Kidney capillary endothelial cell (primary cell): ENCODE measurements at places on chromosomes 3 and 15.

- DNase-seq: no peak
Measured at GRCh38 chr15:72182673-72183072, 14.9 kb downstream of the GRAMD2A start.

DNA sequence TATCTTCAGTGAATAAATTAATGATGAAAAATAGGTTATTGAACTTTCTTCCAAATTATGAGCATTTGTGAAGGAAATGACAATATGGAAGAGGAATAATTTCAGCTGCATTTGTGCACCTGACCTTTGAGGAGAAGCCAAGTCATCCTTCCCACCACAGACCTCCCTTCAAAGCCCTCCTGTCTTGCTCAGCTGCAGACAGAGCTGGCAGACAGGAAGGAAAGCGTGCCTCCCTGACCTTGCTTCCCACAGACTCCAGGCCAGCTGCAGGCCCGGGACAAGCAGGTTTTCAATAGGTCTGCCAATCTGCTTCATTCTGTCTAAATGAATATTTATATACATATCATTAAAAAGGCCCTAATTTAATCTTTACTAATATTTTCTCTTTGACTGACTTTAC, 152.9 kb upstream of the RBMS3 start:
- DNase-seq: peak; percentile 72

DNA sequence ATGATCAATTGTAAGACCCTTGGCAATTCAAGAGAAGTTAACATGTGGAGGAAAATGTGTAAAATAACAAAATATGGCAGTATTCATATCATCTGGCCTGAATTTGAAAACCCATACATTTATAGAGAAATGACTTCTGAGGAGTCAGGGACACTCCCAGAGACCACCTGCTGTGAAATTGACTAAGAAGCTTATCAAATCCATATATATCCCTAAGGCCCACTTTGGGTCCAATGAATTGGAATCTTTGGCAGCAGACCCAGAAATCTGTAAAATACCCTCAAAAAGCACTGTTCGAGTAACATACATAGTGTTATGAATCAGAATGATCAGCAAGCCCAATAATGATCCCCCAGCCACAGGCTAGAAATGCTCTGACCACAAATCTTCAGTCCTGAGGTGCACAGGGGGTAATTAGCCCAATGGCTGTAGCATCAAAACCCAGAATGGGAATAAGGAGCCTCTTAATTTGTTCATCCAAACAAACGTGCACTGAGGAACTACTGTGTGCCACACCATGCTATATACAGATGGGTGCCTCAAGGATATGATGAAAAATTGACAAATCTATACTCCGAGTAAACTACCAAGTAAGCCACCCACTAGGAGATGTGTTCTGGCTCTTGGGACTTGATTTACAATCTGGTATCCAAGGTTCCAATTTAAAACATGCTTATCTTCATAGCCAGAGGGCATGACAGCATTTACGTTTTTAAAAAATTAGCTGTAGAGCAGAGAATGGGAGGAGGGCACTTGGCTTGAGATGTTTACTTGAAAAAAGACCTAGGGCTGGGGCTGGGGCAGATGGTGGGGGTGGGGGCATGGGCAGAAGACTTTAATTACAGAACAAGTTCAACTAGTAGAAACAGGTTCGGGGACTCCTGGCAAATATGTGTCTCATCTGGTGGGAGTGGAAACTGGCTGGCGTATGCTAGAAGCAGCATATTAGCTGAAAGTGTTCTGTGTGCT, 9.1 kb upstream of the ARHGEF3 start:
- no peak for DNase-seq

DNA sequence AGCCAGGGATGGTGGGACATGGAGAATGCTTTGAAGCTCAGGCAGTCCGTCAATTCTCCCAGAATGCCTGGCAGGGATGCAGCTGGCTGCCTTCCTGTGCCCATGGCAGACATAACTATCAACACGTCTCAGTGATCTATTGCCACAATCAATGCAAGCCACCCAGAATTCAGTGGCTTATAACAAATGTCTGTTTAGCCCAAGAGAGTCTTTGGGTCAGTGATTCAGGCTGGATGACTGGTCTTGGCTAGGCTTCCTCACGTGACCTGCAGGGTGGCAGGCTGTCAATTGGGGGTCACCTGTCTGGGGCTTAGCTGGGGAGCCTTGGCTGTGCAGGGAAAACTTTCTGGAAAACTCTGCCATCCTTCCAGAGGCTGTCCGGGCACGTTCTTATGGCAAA, 213.1 kb upstream of the LRRFIP2 start:
- DNase-seq: no peak

DNA sequence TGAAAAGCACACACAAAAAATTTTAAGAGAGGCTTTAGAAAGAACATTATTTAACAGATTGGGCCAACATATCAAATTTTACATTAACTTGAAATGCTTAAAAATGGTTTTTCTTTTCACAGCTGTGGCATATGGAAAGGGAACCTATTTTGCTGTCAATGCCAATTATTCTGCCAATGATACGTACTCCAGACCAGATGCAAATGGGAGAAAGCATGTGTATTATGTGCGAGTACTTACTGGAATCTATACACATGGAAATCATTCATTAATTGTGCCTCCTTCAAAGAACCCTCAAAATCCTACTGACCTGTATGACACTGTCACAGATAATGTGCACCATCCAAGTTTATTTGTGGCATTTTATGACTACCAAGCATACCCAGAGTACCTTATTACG, 47.5 kb downstream of the PARP14 start:
- DNase-seq: no peak

GRCh38 chr15:69762373-69763148, 309.9 kb downstream of the RPLP1 start:
- no peak for DNase-seq

GRCh38 chr15:33022629-33023028, 171.9 kb downstream of the FMN1 start:
- peak; percentile 64 for DNase-seq

GRCh38 chr3:13166243-13167063, 93.2 kb upstream of the IQSEC1 start:
- no peak for DNase-seq

DNA sequence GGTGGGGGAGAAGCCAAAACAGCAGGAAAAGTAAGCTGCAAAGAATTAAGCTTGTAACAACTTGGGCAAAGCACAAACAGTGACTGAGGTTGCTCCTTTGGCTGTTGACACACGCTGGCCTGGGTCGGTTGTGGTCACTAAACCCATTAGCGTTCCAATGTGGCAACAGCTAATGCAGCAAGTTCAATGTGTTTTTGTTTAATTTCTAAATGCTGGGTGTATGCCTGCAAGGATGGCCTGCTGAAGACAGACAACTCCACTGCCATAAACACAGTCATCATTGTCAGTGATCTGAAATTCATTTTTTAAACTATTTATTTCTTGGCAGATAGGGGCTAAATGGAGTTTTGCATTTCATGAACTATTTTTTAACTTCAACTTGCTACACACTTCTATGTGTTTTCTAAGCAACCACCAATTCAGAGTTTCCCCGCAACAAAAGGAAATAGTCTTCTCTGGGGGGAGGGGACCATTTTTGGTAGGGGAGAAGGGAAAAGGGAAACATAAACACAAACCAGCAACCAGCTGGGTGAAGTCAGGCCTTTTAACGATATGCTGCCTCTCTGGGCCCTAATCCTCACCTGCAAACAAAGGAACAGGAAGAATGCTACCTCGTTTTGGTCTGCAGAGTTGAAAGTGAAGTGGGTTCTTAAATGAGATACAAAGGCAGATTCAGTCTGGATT, 34.8 kb upstream of the WNT5A start:
- DNase-seq: no peak

DNA sequence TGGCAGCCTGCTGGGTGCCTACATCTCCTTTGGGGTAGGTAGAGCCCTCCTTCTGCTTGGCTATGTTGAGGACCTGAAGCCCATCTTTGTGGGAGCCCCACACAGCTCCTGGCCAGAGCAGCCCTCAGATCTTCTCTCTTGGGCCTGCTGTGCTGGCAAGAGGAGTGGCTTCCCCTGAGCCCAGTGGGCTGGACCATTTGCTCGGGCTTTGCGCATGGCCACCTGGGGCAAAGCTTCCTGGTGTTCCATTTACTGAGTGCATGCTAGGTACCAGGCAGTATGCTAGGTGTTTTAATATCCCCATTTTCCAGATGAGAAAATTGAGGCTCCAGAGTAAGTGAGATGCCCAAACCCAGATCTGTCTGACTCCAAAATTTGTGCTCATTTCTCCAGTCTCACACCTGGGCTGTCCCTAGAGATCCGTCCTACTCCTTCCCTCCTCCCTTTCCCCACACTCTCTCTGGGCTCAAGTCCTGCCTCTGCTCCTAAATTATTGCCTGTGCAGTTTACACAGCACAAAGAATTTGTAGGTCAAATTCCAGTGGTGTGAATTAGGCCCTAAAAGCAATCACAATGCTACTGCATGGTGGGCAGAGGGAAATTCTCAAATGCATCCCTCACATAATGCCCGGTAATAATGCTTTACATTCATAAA, 39.7 kb downstream of the SLC28A1 start:
- no peak for DNase-seq

DNA sequence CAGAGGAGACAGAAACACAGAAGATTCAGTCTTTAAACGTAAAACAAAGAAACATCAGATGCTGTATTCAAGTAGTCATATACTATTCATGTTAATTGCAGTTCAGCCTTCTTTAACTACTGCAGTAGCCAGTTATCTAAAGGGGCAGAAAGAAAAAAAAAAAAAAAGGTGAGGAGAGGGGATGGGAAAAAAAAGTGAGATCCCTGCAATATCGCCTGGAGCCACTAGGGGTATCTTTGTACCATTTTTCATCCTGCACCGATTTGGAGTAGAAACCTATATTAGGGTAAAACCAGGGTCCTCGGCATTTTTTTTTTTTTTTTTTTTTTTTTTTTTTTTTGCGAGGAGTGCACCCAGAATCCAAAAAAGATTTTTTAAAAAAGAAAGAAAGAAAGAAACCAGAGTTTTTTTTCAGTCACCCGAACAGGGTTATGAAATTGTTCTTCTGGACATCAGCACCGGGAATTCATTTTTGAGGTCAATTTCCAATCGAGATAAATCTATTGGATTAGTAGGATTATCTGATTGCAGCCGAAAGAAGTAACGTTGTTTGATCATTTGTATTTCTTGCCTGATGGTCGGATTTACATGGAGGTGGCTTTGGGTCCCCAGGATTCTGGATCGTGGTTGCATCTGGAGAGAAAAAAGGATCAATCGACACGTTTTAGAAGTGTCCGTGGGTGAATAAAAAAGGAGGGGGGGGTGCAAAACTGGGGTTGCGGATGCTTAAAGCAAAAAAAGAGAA, 186.7 kb downstream of the NLGN1 start:
- DNase-seq: peak; percentile 22

DNA sequence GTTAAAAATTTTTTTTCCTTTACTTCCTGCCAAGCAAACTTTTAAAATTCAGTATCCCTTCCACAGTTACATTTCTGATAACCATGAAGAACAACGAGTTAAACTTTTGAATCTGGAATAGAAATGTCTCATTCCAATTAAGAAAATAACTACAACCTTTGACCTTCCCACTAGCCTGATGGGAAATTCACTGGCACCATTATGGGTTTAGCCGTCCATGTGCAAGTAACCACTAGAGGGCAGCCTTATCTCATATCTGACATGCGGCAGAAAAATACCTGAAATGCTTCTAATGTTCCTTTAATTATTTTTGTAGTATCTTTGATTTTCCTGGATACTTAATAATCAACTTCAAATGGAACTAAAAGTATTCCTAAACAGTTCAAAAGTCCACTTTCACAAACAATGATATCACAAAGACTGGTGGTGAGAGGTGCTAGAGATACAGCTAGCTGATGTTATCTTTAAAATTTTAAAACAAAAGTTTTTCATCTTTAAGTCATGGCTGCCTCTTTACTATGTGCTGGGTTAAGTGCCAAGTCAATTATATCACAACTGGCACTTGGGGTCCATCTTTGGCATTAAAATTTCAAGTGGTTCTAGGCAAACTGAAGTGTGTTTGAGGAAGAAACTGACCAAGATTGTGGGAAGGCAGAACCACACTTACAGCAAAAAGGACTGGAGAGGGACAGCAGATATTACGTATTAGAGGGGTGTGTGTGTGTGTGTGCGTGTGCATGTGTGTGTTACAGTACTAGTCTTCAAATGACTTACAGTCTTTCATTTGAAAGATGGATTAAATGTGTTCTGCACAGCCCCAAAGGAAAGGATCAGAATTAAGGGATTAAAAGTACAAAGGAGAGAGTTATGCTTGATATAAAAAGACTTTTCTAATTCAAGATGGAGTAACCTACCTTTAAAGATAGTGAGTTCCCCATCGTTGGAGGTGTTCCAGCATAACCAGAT, 107.1 kb upstream of the ICE2 start:
- DNase-seq: peak; percentile 73

- DNase-seq: no peak
Measured at GRCh38 chr3:28504976-28505375, 156.4 kb upstream of the AZI2 start.

GRCh38 chr15:91694131-91694830, 159.2 kb upstream of the SLCO3A1 start:
- no peak for DNase-seq

GRCh38 chr3:117722856-117723255, 1013.3 kb downstream of the TUSC7 start:
- DNase-seq: no peak

DNA sequence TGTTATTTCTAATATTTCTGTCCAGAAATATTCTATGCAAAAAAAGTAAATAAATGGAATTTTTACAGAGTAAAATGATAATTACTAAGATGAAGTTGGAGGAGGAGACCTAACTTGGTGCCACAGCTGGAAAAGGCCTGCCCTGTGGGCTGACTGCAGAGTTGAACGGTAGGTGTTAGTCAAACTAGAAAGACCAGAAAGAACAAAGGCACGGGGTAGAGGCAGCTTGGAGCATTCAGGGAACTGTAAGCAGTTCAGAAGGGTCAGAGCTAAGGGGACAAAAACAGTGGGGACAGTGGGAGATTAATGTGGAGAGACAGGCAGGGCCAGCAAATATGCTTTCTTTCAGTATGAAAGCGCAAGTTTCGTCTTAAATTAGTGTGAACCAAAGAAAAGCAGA, 39.3 kb upstream of the PTPRG start:
- DNase-seq: no peak

DNA sequence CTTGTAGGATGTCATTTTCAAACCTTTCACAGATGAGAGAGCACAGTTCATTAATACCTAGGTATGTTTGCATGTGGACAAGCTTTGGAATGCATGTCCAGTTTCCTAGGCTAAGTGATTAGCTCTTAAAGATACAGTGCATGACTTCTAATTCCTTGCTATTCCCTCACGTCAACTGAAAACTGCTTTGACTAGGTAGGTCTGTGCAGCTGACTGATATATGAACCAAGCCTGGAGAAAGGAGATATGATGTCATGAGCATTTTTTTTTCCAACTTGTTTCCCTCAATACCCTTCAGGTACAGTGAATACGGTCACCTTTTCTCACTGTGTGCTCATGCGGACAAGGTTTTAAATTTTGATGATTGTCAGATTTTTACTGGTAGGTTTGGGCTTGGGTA, 41.6 kb upstream of the TASOR start:
- no peak for DNase-seq
